ENCODE measurements at places on chromosomes 12 and 14.

DNA sequence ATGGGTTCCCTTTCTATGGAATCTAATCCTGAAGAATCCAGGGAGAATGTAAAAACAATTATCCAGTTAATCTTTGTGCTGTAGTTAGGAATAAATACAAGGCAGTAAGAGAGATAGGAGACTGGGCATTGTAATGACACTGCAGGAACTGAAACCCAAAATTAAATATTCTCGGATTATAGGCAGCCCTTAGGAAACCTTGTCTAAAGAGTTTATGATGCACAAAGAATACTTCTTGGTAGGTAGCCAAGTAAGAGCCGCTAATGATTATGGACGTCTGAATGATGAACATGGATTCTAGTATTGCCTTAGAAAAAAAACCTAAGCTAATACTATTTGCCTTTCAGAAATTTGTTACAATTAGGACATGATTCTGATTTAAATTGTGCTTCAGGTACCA, 165.4 kb upstream of the LRIG3 start:
- peak; percentile 80 for DNase-seq

DNA sequence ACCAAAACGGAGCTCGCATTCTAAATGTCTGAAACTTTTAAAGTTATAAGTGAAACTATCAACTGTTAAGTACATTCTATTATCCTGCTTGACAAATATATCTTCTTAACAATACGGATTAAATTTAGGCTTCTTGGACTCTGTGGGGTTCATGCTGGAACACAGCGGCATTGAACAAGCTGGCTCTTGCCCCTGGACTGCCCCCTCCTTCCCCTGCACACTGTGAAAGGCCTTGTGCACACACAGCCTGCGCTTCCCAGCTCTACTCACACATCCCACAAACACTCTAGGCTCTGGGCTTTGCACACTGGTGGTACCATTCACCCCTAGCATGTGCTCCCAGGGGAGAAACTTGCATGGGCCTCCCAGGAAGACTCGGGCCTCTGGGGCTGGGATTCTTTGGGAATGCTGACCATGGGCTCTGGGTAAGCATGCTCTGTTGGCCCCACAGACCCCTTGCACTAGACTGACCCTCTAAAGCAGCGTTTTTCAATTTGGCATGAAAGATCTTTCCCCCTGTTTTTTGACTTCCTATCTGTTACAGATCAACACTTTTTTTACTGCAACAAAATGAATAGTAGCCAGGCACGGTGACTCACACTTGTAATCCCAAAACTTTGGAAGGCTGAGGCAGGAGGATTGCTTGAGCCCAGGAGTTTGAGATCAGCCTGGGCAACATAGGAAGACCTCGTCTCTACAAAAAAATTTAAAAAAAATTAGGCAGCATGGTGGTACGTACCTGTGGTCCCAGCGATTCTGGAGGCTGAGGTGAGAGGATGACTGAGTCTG, 96.2 kb upstream of the CPM start:
- no peak for DNase-seq

- DNase-seq, result no peak
Observed at GRCh38 chr12:127280393-127281275, 986.3 kb upstream of the TMEM132C start.

DNA sequence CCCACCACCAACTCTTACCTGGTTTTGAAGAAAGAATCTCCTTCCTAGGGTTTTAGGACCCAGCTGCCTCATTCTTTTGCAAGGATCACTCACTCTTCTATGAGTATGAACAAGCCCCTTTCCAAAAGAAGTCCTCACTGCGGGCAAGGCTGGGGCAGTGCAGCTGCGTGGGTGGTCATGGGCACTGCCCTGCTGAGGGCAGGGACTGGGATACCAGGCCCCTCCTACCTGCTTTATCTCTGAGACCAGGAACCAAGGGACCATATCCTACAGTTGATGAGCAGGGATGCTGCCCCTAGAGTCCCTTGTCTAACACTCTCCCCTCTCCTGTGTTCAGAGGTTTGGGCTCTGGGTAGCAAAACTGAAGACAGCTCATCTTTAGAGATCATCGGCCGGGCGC, 20.5 kb downstream of the HPD start:
- DNase-seq, result no peak

- DNase-seq, result no peak
Observed at GRCh38 chr14:24285351-24285750, 14.0 kb upstream of the RABGGTA start.

DNA sequence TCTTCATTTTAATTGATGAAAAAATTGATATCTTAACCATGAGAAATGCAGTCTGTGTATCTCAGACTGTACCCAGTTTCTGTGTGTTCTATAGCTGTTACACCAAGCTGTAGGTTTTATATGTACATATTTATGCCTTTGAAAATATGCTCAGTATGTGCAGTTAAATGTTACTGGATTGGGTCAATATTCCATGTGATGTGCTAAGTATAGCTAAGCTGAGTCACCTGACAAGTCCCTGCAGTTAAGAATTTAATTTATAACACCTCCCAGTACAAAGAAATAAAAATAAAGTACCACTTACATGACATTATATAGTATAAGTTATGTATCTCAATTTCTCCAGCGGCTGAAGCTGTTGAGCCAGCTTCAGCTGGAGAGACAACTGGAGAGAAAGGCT, 984.0 kb downstream of the GALC start:
- no peak for DNase-seq

- DNase-seq, result no peak
Observed at GRCh38 chr12:15726027-15726877, 62.9 kb downstream of the EPS8 start.

DNA sequence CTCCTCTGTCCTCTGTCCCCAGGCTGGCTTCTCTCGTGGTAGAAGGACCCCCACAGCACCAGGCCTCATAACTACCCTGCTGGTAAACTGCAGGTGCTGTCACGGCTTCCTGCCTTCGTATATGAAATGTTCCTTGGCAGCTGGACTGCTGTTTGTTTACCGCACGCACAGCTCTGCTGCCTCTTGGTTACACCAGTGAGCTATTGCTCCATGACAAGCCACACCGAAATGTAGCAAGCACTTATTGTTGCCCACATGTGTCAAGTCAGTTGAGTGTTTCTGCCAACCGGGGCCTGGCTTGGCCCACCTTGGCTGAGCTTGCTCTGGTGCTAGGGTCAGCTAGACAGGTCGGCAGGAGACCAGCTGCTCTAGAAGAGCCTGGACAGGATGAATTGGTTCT, 21.7 kb upstream of the TCL1B start:
- peak; percentile 63 for DNase-seq
